NCI-H1694 (cell line): ENCODE measurements at places on chromosomes 6 and 20.

DNA sequence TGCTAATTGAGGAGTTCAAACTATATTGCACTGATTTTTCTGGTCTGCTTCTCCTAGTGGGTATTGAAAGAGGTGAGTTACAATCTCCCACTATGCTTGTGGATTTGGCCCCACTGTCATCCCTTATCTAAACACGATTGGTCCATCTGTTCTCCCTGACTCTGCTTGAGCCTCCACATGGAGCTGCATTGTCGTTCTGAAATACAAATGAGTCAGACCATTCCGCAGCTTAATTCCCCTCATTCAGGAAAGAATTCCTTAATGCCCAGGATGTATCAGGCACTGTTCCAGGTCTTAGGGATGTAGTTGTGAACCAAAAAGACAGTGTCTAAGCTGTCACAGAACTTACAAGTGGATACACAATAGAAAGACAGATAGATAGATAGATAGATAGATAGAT, 461.9 kb downstream of the QKI start:
- no peak for DNase-seq

GRCh38 chr20:35616465-35617396, 1.1 kb downstream of the SPAG4 start:
- peak; percentile 98 for DNase-seq

- no peak for DNase-seq
Observed at GRCh38 chr20:19451923-19452295, 239.5 kb downstream of the SLC24A3 start.

DNA sequence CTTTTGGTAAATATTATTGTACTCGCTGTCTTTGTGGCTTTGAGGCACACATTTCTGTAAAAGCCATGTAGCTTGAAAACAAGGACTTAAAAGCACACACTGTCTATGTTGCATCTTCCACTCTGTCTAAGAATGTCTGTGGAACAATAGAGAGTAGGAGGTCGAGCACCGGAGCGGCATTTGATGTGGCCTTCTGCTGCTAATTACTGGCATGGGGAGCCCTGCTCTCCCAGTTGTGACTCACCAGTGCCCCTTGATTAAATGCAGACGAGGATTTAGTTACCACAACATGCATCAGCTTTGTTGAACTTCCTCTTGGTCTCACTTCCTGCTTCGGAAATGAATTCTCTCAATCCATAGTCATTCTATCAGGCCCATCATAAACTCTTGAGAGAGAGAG, 680.7 kb upstream of the SLC35B3 start:
- no peak for DNase-seq

- DNase-seq = no peak
Observed at GRCh38 chr20:61942526-61942925, 123.2 kb downstream of the TAF4 start.
